Pancreas (tissue), 10 donors: ENCODE measurements at places on chromosomes 1 and 21. TPM values are rescaled to one million over a fixed set of nuclear protein-coding genes. Genes with fewer than 3 reads are reported as not detected.

Gene DNASE2B
- 0.59 TPM for total RNA-seq

Gene STIL
- total RNA-seq: 1.5 TPM

Gene IL12RB2
- 5.0 TPM for total RNA-seq

Gene EDARADD
- total RNA-seq: 1.7 TPM

Gene RPS6KC1
- 7.1 TPM for total RNA-seq

Gene ARMH1
- total RNA-seq: 0.82 TPM

Gene PDZK1
- 7.9 TPM for total RNA-seq

Gene GPR37L1
- 0.09 TPM for total RNA-seq

Gene AMY1C
- total RNA-seq: 0.12 TPM

DNA sequence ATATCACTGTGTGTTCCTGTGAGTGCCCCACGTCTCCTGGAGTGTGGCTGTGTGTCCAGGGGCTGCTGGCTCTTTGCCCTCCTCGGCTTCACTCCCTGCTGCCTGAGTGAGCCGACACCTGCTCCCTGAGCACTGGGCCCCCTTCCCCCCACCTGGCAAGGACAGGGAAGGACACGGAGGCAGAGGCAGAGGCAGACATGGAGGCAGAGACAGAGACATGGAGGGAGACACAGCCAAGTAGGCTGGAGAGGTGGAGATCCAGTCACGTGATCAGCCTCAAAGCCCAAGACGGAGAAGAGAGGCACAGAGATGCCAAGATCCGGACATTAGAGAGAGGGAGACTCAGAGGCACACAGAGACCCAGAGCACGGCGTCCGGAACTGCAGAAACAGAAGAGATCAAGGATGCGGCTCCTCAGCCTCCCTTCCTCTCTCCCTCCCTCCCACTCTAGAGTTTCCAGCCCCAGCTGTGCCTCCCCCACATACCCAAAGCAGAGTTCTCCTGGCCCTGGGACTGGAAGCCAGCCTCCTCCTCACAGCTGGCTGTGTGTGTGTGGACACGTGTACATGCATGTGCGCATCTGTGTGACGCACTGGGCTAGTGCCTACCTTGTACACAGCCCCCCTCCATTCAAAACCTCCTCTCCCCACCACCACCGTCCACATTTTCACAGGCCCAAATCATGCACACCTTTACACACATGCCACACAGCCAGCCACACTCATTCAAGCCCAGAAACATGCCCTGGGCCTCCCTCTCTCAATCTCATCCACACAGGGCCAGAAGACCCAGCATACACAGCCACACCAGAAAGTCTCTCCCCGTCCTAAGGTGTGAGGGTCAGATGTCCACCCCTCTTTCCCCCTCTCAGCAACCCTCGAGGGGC is 39.1 kb upstream of the WASF2 start:
- peak overlapping the region; percentile 23 for H3K27ac ChIP-seq
- H3K4me3 ChIP-seq: no peak overlapping the region
- H3K27me3 ChIP-seq: no peaks in the 10 kb centered on the region
- peak; percentile 54 for DNase-seq
- H3K36me3 ChIP-seq: no peaks in the 10 kb centered on the region

DNA sequence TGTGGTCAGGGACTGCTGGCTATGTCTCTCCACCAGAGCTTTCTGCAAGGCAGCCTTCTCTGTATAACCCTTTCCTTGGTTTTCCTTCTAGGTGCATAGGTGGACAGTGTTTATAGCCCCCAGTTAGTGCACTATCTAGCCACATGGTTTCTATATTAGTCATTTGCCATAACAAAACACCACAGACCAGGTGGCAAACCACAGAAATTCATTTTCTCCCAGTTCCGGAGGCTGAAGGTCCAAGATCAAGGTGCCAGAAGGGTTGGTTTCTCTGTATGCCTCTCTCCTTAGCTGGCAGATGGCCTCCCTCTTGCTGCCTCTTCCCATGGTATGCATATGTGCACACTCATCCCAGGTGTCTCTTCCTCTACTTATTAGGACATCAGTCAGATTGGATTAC is 106.4 kb downstream of the KAZN start:
- no peaks in the 10 kb centered on the region for H3K36me3 ChIP-seq
- H3K27ac ChIP-seq: no peak overlapping the region
- no peaks in the 10 kb centered on the region for H3K4me1 ChIP-seq
- no peak for DNase-seq
- H3K4me3 ChIP-seq: no peak overlapping the region

DNA sequence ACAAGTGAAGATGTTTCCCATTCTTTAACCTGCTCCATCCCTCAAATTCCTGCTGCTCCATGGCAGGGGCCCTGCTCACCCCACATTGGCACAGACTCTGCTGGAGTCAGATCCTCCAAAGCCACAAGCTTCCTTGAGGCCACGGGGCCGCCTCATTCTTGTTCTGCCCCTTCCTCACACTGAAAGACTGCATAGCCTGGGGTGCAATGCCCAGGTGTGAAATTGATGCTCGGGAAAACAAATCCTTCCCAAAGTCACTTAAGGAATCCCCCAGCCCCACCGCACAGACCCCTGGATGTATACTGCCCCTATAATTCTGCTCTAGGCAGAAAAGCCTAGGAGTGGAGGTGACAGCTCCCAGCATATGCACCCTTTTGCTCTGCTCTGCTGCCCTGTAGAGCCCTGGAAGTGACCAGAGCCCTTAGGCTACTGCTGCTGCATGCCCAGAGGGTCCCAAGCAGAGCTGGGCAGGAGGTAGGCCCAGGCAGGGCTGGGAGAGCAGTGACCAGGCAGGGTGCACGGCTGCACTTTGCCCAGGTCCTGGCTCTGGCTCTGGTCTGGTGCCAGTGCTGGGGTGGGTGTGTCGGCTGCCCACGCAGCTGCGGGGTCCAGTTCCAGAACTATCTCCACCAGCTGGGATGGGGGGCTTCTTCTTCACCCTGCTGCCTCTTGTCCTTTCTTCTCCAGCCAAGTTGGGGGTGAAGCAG is 1.6 kb downstream of the HES2 start:
- H3K36me3 ChIP-seq: no peaks in the 10 kb centered on the region
- H3K4me1 ChIP-seq: peaks cover 17% of the 10 kb centered on the region
- H3K27ac ChIP-seq: no peak overlapping the region
- no peak for DNase-seq
- H3K27me3 ChIP-seq: no peaks in the 10 kb centered on the region

DNA sequence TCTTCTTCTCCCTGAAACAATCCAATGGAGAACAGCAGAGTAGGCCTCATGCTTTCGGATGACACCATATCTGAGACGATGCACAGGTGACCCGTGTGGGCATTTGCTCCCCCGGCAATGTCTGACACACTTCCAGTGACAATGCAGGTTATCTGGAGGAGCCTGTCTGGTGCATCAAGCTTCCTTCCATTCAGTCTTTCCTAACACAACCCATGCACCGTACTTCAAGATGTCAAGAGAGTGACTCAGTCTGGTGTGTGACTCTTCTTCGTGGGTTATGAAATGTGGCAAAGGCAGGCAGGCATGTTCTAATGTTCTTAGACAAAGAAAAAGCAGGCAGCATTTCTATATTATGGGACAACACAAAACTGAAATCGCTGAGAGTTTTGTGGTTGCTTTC is 159.1 kb downstream of the EDEM3 start:
- no peak overlapping the region for H3K4me3 ChIP-seq
- DNase-seq: no peak
- no peaks in the 10 kb centered on the region for H3K36me3 ChIP-seq
- peaks cover 9% of the 10 kb centered on the region for H3K4me1 ChIP-seq
- H3K27ac ChIP-seq: no peak overlapping the region
- no peaks in the 10 kb centered on the region for H3K27me3 ChIP-seq

DNA sequence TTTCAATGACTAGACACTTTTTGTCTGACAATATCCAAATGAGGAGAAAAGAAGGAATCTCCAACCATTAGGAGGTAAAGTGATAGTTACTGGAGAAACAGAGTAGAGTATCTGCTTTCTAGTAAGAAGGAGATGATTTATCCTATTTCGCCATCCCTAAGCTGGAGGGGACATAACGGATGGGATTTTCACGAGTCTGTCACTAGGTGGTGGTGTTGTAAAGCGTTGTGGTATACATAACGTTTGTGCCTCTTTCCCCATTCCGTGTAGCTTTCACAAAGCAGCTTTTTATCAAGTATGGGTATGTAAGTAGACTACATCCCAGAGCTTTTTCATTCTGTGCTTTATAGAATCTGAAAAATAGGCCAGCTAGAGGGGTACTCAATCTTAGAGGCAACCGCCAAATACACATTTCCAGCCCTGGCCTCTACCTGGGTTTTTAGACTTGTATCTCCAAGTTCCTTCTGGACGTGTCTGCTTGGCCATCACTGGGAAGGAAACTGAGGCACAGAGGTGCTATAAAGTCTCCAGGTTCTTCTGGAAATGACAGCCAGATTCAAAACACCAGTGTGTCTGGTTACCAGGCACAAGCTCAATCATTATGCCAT is 33.3 kb upstream of the FAM3B start:
- no peak overlapping the region for H3K4me3 ChIP-seq
- no peaks in the 10 kb centered on the region for H3K4me1 ChIP-seq
- H3K27ac ChIP-seq: no peak overlapping the region
- H3K36me3 ChIP-seq: no peaks in the 10 kb centered on the region
- peak; percentile 53 for DNase-seq

DNA sequence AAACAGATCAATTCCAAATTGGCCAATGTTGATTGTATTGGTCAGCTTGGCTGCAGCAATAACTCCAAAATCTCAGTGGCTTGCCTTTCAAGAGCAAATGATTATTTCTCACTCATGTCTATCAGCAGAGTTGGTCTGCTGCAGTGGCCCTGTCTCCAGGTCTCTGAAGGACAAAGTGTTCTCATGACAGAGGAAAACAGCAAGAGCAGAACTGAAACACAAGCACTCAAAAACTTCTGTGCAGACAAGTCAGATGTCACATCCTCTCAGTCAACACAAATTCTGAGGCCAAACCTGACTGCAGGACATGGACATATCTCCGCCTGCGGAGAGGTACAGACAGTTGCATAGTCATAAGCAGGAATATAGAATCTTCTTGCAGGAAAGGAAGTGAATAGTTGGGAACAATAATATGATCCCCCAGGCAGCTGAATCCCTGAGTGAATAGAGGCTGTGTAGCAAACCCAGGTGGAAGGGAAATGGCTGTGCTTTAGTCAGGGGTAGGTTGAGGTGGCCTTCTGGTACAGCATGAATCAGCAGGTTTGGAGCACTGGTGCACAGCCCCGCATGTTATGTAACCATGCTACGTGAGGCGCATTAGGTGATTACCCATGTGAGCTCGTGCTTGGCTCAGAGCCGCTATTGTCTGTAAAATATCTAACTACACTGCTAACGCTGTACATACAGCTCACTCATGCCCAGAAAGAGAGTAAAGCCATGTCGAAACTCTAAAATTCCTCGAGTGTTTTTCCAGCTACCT is 17.1 kb upstream of the UBE2U start:
- no peaks in the 10 kb centered on the region for H3K36me3 ChIP-seq
- H3K27me3 ChIP-seq: no peaks in the 10 kb centered on the region
- DNase-seq: no peak

DNA sequence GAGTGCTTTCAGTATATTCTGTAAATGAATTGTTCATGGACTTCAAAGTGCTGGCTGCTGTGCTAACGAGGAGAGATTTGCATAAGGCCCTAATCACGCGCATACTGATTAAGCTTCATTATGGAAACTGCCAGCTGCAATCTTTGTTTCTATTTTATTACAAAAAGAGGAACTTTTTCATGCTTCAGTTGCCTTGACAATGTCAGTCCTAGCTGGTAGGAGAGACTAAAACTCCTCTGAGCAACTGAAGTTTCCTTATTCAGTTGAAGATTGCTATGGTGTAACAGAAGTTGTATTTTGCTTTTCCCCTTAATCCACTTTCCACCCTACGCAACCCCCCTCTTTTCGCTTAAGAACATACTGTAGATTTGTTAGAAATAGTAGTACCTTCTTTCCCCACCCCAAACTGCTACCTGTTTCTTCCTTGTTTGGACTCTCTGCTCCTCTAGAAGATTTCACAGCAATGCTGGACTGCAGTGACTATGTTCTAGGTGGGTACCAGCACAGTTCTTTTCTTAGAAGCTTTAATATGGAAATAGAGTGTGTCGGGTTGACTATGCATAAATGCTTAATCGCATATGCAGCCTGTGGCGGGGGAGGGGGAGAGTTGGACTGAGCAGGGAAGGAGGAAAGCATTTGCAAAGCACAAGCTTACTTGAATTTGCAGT is 108.3 kb downstream of the POU2F1 start:
- H3K36me3 ChIP-seq: no peaks in the 10 kb centered on the region
- DNase-seq: no peak
- no peaks in the 10 kb centered on the region for H3K27me3 ChIP-seq
- no peak overlapping the region for H3K27ac ChIP-seq

- H3K36me3 ChIP-seq: no peaks in the 10 kb centered on the region
- H3K4me1 ChIP-seq: no peaks in the 10 kb centered on the region
- H3K27ac ChIP-seq: no peak overlapping the region
- DNase-seq: no peak
- H3K4me3 ChIP-seq: no peak overlapping the region
- H3K27me3 ChIP-seq: no peaks in the 10 kb centered on the region
These were observed 30.4 kb upstream of the SCYL3 start for GRCh38 chr1:169924063-169924462.

DNA sequence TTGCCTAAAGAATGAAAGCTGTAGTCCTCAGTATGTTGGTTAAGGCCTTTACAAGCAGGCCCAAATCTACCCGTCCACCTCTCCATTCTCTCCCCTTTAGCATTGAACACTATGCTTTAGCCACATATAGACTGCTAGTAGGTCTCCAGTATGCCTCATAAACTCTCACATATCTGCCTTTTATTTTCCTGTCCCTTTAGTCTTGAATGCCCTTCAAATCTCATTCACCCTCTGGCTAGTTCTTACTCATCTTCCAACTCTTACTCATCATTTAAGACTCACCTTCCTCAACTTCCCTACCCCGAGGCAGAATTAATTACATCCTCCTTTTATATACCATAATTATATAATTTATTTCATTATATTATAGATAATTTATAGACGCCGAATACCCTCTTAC is 78.7 kb upstream of the TSPAN2 start:
- no peaks in the 10 kb centered on the region for H3K36me3 ChIP-seq
- no peak overlapping the region for H3K4me3 ChIP-seq
- H3K27ac ChIP-seq: no peak overlapping the region

DNA sequence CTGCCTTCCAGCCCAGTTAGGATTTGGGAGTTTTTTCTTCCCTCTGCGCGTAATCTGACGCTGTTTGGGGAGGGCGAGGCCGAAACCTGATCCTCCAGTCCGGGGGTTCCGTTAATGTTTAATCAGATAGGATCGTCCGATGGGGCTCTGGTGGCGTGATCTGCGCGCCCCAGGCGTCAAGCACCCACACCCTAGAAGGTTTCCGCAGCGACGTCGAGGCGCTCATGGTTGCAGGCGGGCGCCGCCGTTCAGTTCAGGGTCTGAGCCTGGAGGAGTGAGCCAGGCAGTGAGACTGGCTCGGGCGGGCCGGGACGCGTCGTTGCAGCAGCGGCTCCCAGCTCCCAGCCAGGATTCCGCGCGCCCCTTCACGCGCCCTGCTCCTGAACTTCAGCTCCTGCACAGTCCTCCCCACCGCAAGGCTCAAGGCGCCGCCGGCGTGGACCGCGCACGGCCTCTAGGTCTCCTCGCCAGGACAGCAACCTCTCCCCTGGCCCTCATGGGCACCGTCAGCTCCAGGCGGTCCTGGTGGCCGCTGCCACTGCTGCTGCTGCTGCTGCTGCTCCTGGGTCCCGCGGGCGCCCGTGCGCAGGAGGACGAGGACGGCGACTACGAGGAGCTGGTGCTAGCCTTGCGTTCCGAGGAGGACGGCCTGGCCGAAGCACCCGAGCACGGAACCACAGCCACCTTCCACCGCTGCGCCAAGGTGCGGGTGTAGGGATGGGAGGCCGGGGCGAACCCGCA is at the start of gene PCSK9:
Gene PCSK9 (plus strand): TSS at position 207 of the 741 bp plus-strand sequence. CDS start 290 bp downstream, at position 497.
- no peaks in the 10 kb centered on the region for H3K27me3 ChIP-seq
- peak; percentile 15 for DNase-seq
- no peaks in the 10 kb centered on the region for H3K36me3 ChIP-seq
- no peaks in the 10 kb centered on the region for H3K4me1 ChIP-seq

GRCh38 chr21:33015756-33016155 is 10.0 kb upstream of the OLIG2 start:
- no peaks in the 10 kb centered on the region for H3K4me1 ChIP-seq
- DNase-seq: no peak
- no peak overlapping the region for H3K4me3 ChIP-seq
- no peak overlapping the region for H3K27ac ChIP-seq
- no peaks in the 10 kb centered on the region for H3K27me3 ChIP-seq
